NCI-H1694 (cell line): ENCODE measurements at places on chromosomes 13 and 19.

- DNase-seq = no peak
Observed at GRCh38 chr13:71860547-71861138, 6.4 kb downstream of the DACH1 start.

- no peak for DNase-seq
Observed at GRCh38 chr19:54393381-54393780, 21.9 kb upstream of the TTYH1 start.

DNA sequence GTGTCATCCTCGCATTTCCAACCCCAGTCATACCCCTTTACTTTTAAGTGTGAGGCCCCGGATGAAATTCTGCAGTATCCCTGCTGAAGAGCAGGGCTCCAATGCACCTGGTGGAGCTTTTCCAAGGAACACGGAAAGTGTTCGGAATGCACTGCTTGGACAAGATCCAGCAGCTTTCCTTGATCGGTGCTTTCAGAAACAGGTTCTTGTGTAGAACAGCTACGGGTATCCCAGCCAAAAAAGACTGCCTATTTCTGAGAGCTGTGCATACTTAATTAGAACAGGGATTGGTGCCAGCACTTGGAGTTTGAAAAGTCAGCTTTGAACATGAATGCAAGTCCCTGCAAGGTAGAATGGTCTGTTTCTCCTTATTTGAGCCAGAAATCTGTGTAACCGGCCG is 87.2 kb upstream of the C1QTNF9B start:
- DNase-seq = no peak

DNA sequence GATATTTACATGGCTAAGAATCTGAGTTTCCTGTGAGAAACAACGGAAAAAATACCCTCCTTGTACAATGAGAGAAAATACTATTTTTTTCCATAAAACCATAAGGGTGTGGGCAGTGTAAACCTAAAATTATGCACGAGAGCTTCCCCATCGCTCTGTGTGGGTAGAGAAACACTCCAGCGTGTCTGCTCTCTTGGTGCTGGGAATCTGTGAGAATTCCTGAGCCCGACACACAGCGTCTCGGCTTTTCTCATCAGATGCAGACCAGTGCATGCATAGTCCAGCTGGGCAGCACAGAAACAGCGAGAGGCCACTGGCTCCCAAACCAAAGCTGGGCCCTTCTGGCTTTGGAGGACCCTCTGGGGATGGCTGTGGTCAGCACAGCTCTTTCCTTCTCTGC is 12.0 kb downstream of the PLPP2 start:
- DNase-seq = no peak

DNA sequence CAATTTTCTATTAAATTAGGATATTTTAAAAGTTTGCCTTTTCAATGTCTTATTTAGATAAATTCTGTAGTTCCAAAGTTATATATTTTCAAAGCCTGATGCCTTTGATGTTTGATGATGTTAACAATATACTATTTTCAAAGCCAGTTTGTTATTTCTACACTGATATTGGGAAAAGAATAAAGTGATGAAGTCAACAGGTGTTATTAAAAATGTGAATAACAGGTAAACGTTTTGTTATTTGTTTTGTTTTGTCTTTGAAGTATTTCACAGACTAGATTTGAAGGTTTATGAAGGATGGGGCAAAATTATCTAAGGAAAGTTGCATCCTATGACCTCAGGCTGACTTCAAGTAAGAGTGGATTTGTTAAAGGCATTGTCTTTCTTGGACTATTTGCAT is 33.1 kb upstream of the ZNF420 start:
- no peak for DNase-seq

- no peak for DNase-seq
Observed at GRCh38 chr13:109198585-109198984, 569.2 kb downstream of the MYO16 start.

GRCh38 chr13:60201286-60201685 is 37.6 kb upstream of the DIAPH3 start:
- DNase-seq = no peak

DNA sequence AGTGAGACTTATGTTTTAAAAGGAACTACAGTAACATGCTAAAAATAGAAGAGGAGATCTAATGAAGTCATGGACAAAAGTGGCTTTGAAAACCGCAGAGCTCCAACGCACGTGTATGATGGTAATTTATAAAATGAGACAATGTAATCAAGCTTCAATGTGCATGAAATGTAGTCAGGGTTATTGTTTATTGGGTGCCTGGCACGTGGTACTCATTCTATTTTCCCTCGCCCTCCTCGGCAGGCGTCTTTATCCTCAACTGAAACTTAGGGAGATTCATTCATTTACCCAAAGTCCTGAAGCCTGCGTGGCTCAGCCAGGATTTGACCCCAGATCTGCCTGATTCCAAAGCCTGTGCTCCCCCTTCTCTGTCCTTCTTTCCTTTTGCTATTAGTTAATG is 79.8 kb downstream of the CHST8 start:
- no peak for DNase-seq

GRCh38 chr13:65860306-65860705 is 1369.8 kb downstream of the PCDH9 start:
- DNase-seq = no peak

DNA sequence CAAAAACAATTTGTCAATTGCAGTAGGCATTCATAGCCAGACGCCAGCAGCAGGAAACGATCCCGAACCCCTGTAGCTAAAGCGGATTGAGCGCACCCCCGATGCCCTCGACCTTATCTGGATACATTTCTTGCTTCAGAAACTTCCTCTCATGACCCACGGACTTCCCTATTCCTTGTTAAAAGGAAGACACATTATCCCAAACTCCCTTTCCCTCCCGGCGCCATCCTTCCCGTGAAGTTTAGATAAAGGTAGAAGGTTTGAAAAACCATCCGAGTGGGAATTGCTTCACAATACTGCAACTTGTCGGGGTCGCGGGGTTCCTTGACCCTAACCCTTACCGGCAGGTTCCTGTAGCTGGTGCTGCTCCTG is 977 bp downstream of the PCDH20 start:
- DNase-seq = no peak

DNA sequence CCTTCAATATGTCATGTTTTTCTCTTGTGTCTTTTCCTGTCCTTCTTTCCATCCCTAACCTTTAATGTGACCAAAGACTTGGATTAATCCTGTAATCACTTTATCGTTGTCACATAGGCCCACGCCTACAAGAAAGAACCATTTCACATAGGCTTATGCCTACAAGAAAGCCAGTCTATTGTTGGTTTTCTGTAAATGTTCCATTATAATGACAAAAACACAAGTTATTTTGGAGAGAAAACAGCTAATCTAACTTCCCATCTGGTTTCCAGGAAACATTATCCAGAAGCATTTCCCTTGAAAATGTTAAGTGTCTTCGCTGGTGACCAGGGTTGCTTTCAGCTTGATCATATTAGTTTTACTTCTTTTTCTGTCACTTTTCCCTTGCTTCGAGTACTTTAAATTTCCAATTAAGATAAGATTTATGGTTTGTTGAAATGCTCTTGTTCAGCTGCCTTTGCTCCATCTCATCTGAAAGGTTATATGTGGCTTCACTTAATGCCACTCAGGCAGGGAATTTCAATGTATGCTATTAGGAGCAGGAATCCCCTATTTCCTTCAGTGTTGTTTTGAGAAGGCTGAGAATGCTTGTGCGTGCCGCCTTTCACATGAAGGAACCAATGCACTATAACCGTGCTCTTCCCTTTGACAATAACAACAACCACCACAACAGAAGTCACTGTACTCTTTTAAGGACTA is 708.2 kb downstream of the EFNB2 start:
- DNase-seq = no peak

DNA sequence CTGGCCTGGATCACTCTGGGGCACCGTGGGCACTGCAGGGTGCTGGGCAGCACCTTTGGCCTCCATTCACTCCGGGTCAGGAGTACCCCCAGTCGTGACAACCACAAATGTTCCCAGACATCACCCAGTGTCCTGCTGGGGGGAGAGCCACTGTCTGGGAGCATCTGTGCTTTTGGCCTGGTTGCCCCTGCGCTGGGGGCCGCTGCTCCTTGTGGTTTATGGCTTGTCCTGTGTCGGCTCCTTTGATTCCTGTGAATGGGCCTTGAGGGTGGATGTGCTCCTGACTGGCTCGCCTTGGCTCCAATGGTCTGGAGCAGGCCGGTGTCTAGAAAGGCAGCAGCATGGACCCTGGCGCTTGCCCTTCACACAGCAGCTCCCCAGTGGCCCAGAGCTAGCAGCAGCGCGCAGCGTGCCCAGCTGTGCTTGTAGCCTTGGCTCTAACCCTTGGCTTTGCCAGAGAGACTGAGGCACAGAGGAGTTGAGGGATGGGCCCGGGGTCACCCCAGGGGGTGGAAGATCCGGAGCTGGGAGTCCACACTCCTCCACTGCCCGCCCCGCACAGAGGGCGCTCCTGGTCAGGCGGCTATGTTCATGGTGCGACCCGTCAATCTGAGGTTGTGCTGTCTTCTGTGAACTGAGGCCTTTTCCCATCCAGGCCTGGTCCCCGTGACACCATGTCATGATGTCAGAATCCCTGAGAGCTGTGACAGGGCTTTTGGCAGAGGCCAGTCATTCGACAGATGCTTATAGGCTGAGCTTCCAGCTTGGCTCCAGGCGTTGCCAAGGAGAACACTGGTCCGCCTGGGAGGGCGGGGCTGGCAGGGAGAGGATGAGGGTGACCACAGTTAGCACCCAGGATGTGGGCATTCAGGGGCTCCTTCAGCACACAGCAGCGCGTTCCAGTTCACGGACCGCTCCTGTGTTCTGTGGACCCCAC is 4.1 kb downstream of the DAZAP1 start:
- peak; percentile 79 for DNase-seq

GRCh38 chr19:9849791-9850190 is 14.7 kb downstream of the PIN1 start:
- DNase-seq = no peak

GRCh38 chr13:95745289-95745688 is 68.3 kb downstream of the DNAJC3 start:
- no peak for DNase-seq

- DNase-seq = no peak
Observed at GRCh38 chr13:64206430-64207225, 2791.0 kb upstream of the PCDH20 start.

DNA sequence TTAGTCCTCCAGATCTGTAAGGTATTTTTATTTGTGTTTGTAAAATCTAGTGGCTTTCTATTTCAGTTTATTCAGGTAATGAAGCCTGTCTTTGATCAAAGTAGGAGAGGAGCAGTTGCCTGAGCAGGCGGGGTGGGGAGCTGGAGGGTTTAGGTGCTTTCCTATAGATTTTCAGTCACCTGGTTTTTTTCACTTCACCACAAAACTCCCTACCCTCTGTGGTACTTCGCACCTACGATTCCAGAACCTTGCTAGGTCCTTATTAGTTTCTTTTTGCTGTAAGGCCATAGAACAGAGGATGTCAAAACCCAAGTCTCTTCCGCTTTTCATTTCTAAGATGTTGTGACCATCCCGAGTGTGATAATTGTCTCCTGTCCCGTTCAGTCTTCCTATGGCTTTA is 26.6 kb downstream of the SLAIN1 start:
- no peak for DNase-seq

GRCh38 chr13:40306817-40307216 is 359.6 kb downstream of the FOXO1 start:
- DNase-seq = no peak

DNA sequence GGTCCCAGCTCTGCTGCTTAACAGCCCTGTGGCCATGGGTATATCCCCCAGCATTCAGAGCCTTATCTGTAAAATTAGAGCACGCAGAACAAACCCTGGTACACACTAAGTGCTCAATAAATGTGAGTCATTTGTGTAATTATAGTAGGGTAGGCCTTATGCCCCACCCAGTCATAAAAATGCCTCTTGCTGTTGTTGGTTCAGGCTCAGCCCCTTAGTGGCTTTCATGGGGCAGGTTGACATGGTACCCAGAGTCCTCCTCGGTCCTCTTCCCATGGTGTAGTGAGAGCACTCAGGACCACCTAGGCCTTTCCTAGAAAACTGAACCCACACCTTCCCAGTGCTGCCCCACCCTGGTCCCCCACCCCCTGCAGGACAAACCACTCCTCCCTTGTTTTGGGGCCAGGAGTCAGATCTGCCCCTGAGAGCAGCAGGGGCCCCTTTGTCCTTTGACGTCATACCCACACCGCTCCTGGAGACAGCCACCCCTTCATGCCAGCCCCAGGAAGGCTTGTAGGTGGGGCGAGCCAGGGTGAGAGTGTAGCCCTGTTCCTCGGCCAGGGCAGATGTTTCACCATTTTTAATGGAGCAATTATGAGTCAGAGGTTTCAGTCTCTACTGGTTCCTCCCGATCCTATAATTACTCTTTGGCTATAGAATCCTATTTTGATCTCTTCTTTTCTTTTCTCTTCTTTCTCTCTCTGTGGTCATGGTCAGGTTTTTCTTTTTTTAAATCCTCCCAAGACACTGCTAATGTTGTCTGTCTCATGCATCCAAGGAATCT is 36.8 kb downstream of the ACTN4 start:
- DNase-seq = peak; percentile 44

- DNase-seq = no peak
Observed at GRCh38 chr19:17654993-17655392, 33.2 kb downstream of the UNC13A start.

GRCh38 chr13:59229861-59230260 is 933.9 kb downstream of the DIAPH3 start:
- no peak for DNase-seq

DNA sequence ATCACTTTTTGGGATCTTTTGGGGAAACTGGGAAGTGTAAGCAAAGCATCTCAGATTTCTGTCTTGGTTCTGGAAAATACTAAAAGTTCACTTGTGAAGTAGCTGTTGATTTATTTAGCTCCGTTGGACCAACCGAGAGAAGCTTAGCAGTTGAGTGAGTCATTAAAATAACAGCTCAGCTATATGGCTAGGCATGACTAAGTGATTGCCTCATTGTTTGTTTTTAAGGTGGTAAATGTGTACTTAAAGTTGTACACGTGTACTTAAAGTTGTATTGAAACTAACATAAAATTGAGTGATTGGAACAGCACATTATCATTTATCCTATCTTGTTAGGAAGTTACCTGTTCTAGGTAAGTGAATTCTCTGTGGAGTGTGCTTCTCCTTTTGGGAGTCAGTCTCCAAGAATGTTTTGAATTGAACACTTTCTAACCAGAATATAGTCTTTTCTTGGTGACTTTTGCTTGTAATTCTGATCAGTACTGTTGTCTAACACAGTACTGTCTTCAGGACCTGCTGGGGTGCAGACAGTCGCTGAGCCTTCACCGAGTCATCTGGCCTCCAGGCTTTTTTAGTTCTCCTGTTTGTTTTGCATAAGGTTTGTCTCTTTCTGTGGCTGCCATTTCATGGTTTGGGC is 2.9 kb upstream of the DCUN1D2 start:
- no peak for DNase-seq

- DNase-seq = peak; percentile 71
Observed at GRCh38 chr13:20924758-20925394, 22.3 kb upstream of the XPO4 start.

GRCh38 chr19:40366697-40367561 is 18.4 kb downstream of the PLD3 start:
- no peak for DNase-seq

GRCh38 chr13:51632591-51633362 is 48.5 kb downstream of the WDFY2 start:
- DNase-seq = no peak

DNA sequence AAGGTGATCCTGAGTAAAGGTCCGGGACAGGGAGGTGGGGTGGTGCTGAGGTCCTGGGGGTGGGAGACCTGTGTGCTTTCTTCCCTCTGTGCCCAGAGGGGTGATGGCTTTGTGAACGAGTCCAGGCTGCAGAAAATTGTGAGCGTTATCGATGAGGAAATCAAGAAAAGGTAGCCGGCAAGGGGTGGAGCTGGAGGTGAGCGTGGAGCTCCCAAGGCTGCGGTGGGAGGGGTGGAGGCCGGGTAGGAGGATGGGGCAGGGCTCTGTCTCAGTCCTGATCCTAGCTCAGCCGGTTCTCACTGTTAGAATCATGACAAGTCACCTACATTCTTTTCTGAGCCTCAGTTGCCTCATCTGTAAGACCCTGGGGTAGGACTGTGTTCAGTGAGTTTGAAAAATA is 4.0 kb downstream of the SELENOV start:
- no peak for DNase-seq
